Activated T-cell treated with anti-CD3 and anti-CD28 coated beads, Interleukin-2, amount 50 U/mL, for 72 hours (primary cell): ENCODE measurements at places on chromosomes 1 and 21. TPM values are rescaled to one million over a fixed set of nuclear protein-coding genes. Genes with fewer than 3 reads are reported as not detected.
A peak's percentile ranks its signal among the peaks of the same experiment; 100 is the strongest.

- H3K4me3 ChIP-seq: no peak overlapping the region
- DNase-seq: peak; percentile 1
- H3K4me1 ChIP-seq: no peaks in the 10 kb centered on the region
Observed at GRCh38 chr1:187264995-187265602, 436.4 kb downstream of the PLA2G4A start.

DNA sequence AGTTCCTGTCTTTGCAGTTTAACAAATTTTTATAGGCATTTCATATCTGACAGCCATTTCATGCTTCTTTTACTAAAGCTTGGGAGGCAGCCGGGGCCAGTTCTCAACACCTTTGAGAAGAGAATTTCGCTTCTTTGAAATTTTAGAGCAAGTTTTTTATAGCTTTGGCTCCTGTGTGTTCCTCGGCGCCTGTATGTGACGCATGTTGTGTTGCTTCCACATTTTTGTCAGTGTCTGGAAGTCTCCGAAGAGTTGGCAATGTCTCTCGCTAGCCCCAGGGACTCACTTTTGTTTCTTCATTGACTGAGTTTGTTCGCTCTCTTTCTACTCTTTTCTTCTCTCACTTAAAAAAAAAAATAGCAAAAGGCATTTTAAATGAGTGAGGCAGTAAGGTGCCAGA lies 386.9 kb upstream of the PLXNA2 start:
- no peaks in the 10 kb centered on the region for H3K27me3 ChIP-seq
- no peak for DNase-seq
- no peaks in the 10 kb centered on the region for H3K4me1 ChIP-seq
- H3K36me3 ChIP-seq: no peaks in the 10 kb centered on the region
- no peak overlapping the region for H3K27ac ChIP-seq
- no peak overlapping the region for H3K4me3 ChIP-seq

- no peaks in the 10 kb centered on the region for H3K4me1 ChIP-seq
- no peak for DNase-seq
- no peak overlapping the region for H3K4me3 ChIP-seq
- peaks cover 6% of the 10 kb centered on the region for H3K27me3 ChIP-seq
- H3K27ac ChIP-seq: no peak overlapping the region
Observed at GRCh38 chr1:186559601-186560116, 98.7 kb upstream of the PDC start.

The RNU1-4 gene
- total RNA-seq: 1,100 TPM

DNA sequence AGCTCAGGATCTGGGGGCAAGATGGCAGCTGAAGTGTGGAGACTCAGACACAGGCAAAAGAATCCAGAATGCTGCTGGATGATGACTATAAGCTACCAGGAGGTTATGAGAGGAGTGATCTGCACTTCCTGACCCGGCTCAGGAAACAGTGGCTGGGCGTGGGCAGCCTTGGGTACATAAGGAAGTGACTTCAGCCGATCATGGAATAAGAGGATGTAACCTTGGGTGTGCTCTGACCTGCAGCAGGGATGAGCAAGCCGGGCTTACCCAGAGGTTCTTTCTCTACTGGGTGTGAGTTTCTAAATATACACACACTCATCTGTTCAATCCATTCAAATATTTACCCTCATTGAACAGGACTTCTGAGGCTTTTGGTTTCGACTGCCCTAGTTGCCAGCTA lies 62.7 kb downstream of the CD34 start:
- peaks cover 62% of the 10 kb centered on the region for H3K4me1 ChIP-seq
- H3K4me3 ChIP-seq: peak overlapping the region; percentile 42
- H3K36me3 ChIP-seq: peaks cover 6% of the 10 kb centered on the region
- peak; percentile 48 for DNase-seq
- peak overlapping the region; percentile 62 for H3K27ac ChIP-seq

The ZNF648 gene
- total RNA-seq: 0.07 TPM

DNA sequence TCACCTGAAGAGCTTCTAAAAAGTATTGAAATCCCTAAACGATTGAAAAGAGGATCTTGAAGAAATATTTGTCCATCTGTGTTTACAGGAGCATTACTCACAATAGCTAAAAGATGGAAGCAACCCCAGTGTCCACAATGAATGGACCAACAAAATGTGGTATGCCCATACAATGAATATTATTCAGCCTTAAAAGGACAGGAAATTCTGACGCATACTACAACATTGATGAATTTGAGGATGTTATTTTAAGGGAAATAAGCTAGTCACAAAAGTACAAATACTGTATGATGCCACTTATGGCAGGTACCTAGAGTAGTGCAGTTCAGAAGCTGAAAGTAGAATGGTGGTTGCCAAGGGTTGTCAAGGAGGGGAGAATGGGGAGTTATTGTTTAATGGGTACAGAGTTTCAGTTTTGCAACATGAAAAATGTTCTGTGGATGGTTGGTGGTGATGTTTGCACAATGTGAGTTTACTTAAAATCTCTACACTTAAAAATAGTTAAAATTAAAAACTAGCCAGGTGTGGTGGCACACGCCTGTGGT lies 37.1 kb upstream of the GADD45A start:
- no peaks in the 10 kb centered on the region for H3K27me3 ChIP-seq
- H3K27ac ChIP-seq: no peak overlapping the region
- DNase-seq: no peak
- no peaks in the 10 kb centered on the region for H3K4me1 ChIP-seq
- H3K4me3 ChIP-seq: no peak overlapping the region

- DNase-seq: peak; percentile 13
- peak overlapping the region; percentile 2 for H3K27ac ChIP-seq
- H3K4me1 ChIP-seq: peaks cover 11% of the 10 kb centered on the region
- peaks cover 6% of the 10 kb centered on the region for H3K27me3 ChIP-seq
- H3K36me3 ChIP-seq: no peaks in the 10 kb centered on the region
Observed at GRCh38 chr1:8078176-8078671, 52.1 kb upstream of the ERRFI1 start.

DNA sequence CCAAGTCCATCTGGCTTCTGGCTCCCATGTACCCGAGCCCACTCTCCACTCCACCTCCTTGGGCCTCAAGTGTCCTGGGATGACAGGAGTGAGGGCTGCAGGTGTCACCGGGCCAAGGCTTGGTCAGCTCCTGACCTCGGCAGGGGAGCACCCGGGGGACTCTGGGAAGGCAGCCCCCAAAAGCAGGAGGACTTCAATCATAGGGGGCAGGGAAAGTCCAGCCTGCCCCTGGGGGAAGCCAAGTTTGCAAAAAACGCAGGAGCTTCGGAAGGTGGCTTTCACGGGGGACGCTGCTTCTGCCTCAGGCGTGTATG lies 56.8 kb downstream of the KCNAB2 start:
- peaks cover 8% of the 10 kb centered on the region for H3K36me3 ChIP-seq
- peak overlapping the region; percentile 46 for H3K27ac ChIP-seq
- no peak for DNase-seq
- no peak overlapping the region for H3K4me3 ChIP-seq
- peaks cover 3% of the 10 kb centered on the region for H3K4me1 ChIP-seq
- peaks cover 7% of the 10 kb centered on the region for H3K27me3 ChIP-seq

- no peak overlapping the region for H3K4me3 ChIP-seq
- no peaks in the 10 kb centered on the region for H3K4me1 ChIP-seq
- peaks cover 4% of the 10 kb centered on the region for H3K36me3 ChIP-seq
Observed at GRCh38 chr21:45463871-45464270, 58.9 kb downstream of the COL18A1 start.

- no peak overlapping the region for H3K27ac ChIP-seq
- peaks cover 1% of the 10 kb centered on the region for H3K36me3 ChIP-seq
- DNase-seq: no peak
Observed at GRCh38 chr1:229325853-229326487, 16.9 kb downstream of the CCSAP start.

DNA sequence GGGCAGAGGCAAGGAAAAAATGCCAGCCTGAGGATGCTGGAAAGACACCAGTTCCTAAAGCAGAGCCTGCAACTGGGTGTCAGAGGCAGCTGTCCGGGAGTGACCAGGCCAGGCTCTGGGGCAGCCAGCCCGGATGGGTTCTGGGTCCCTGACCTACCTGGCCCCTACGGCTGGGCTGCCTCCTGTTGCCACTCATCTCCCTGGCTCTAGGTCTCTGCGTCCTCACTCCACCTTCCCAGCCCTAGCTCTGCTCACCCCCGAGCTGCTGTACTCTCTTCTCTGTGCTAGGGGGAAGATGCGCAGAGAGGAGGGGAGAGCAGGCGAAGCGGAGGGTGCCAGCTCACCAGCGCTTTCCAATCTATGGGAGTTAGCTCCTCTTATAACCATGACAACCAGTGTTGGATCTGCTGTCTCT lies 9.0 kb downstream of the ARHGEF2 start:
- DNase-seq: no peak
- peaks cover 83% of the 10 kb centered on the region for H3K4me1 ChIP-seq

The CHI3L1 gene
- not detected for total RNA-seq

- no peaks in the 10 kb centered on the region for H3K27me3 ChIP-seq
- H3K36me3 ChIP-seq: no peaks in the 10 kb centered on the region
- no peak overlapping the region for H3K4me3 ChIP-seq
- no peak overlapping the region for H3K27ac ChIP-seq
- peaks cover 27% of the 10 kb centered on the region for H3K4me1 ChIP-seq
Observed at GRCh38 chr1:76500116-76500515, 367.2 kb upstream of the ST6GALNAC5 start.

GRCh38 chr1:209985002-209985401 lies 47.0 kb downstream of the SYT14 start:
- no peak overlapping the region for H3K4me3 ChIP-seq
- no peaks in the 10 kb centered on the region for H3K36me3 ChIP-seq
- H3K27me3 ChIP-seq: peaks cover 28% of the 10 kb centered on the region
- H3K4me1 ChIP-seq: no peaks in the 10 kb centered on the region

The SYNJ1 gene
- total RNA-seq: 17.3 TPM

The AMY1B gene
- not detected for total RNA-seq

The AKR7A3 gene
- 0.46 TPM for total RNA-seq

DNA sequence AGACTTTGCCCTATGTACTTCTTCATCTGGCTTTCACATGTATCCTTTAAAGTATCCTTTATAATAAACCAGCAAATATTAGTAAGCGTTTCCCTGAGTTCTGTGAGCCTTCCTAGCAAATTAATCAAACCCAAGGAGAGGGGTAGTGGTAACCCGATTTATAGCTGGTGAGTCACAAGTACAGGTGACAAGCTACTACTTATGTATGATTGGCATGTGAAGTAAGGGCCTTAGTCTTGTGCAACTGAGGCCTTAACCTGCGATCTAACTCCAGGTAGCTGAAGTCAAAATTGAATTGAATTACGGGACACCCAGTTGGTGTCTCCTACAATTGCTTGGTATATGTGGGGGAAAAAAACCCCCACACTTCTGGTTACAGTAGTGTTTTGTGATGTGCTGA lies 26.0 kb downstream of the SLC16A1 start:
- no peaks in the 10 kb centered on the region for H3K27me3 ChIP-seq
- no peak overlapping the region for H3K4me3 ChIP-seq
- H3K27ac ChIP-seq: no peak overlapping the region
- H3K4me1 ChIP-seq: peaks cover 12% of the 10 kb centered on the region

- no peaks in the 10 kb centered on the region for H3K27me3 ChIP-seq
- DNase-seq: no peak
Observed at GRCh38 chr1:69252696-69253095, 315.0 kb upstream of the LRRC7 start.

- no peak overlapping the region for H3K4me3 ChIP-seq
- peak; percentile 20 for DNase-seq
- peaks cover 52% of the 10 kb centered on the region for H3K27me3 ChIP-seq
- no peak overlapping the region for H3K27ac ChIP-seq
- no peaks in the 10 kb centered on the region for H3K36me3 ChIP-seq
Observed at GRCh38 chr1:41404308-41404761, 43.1 kb downstream of the FOXO6 start.

The OR2W3 gene
- not detected for total RNA-seq

GRCh38 chr1:30599721-30600120 lies 123.7 kb downstream of the MATN1 start:
- no peaks in the 10 kb centered on the region for H3K4me1 ChIP-seq
- H3K27ac ChIP-seq: no peak overlapping the region
- no peaks in the 10 kb centered on the region for H3K36me3 ChIP-seq
- no peak for DNase-seq
- no peak overlapping the region for H3K4me3 ChIP-seq

GRCh38 chr1:3659093-3659492 lies 6.8 kb downstream of the TP73 start:
- H3K36me3 ChIP-seq: no peaks in the 10 kb centered on the region
- H3K4me1 ChIP-seq: peaks cover 11% of the 10 kb centered on the region
- no peak for DNase-seq
- no peak overlapping the region for H3K27ac ChIP-seq

DNA sequence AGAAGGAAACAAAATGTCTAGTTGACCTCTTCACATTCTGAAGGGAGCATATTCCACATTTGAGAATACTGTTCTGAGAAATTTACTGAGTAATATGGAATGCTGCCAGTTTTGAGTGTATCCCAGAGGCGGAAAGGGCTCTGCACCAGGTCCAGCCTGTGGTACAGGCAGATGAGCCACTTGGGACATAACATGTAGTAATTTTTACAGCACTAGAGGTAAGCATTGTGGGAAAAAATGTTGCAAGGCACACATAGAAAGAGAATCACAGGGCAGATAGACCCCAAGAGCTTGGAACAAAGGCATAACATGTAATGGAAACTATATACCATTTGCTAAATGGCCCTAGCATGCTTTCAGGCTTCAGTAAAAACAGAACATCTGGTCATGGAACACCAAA lies 228.5 kb downstream of the USH2A start:
- no peaks in the 10 kb centered on the region for H3K27me3 ChIP-seq
- DNase-seq: no peak
- H3K27ac ChIP-seq: no peak overlapping the region
- no peak overlapping the region for H3K4me3 ChIP-seq

- H3K27ac ChIP-seq: no peak within 1 kb of the TSS
- no peaks in the 10 kb centered on the region for H3K4me1 ChIP-seq
- H3K36me3 ChIP-seq: no peaks in the 10 kb centered on the region
- DNase-seq: no peak
- no peak within 1 kb of the TSS for H3K4me3 ChIP-seq
Observed at GRCh38 chr1:153113416-153113815, at the start of gene SPRR2F. TSS of gene SPRR2F (minus strand) at chr1:153113516. CDS start at chr1:153112733, 783 bp downstream.

DNA sequence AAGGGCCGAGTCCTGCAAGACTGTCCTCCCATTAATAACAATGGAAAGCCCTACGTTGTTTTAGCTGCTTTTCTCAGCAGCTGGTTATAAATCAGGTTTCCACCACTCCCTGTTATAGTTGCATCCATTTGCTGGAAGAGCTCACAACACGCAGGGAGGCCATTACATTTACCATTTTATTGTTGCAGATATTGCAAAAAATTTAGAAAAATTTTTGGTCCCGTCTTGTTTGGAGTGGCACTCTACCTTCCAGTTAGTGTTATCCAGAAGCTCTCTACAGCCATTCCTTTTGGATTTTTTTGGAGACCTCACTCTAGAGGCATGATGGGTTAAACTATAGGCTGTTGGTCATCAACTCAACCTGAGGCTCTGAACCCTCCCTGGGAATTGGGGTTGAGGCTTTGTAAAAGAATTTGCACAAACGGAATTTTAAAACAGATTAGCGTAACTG lies 1532.1 kb upstream of the TPTE start:
- peaks cover 26% of the 10 kb centered on the region for H3K36me3 ChIP-seq
- H3K27ac ChIP-seq: no peak overlapping the region

GRCh38 chr1:59332983-59333382 lies 36.1 kb downstream of the FGGY start:
- peak overlapping the region; percentile 61 for H3K27ac ChIP-seq
- peak; percentile 50 for DNase-seq

- DNase-seq: no peak
- no peak overlapping the region for H3K4me3 ChIP-seq
- no peaks in the 10 kb centered on the region for H3K36me3 ChIP-seq
- H3K27ac ChIP-seq: no peak overlapping the region
- H3K4me1 ChIP-seq: peaks cover 16% of the 10 kb centered on the region
Observed at GRCh38 chr1:76503736-76504135, 363.5 kb upstream of the ST6GALNAC5 start.
